Activated gamma-delta T cell (primary cell): ENCODE measurements at places on chromosomes 2 and 18.

- DNase-seq = no peak
Measured at GRCh38 chr2:41900101-41900577, 147.7 kb upstream of the PKDCC start.

GRCh38 chr2:109374548-109375130 lies 239.1 kb downstream of the SEPTIN10 start:
- DNase-seq = no peak

DNA sequence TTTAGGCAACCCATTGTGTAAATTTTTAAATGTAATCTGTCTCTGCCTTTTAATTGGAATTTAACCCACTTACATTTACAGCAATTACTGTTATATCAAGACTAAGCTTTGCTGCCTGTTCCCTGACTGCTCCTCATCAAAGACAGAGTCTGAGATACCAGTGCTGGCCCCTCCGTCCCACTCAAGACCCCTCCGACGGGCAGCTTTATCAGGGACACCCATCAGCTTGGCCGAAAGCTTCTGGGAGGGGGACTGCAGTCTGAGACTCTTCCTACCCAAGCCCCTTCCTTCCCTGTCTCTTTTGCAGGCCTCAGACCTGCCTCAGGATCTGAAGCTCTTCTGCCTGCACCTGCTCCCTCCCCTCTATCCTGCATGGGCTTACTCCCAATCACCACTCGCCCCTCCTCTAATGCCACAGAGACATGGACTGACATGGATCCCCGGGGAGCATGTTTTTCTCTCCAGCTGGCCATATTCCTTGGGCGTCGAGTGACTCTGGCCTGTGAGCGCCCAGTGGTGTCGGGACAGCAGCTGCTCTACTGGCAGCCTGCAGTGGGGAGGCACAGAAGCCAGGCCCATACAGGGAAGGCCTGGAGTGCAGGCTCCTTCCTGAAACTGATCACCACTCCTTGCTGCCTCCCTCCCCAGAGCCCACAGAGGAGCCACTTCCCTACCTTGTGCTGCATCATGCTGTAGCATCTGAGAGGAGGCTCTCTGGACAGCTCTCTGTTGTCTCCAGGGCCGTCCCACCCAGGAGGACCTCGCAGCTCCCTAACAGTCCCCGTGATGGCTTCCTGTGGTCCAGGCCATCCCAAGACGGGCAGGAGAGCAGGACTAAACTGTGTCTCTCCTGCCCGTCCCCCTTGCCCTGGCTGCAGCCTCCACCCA lies 3.7 kb upstream of the KIF1A start:
- no peak for DNase-seq

GRCh38 chr2:241775223-241776177 lies 1.1 kb upstream of the GAL3ST2 start:
- DNase-seq = no peak

GRCh38 chr2:230262246-230262645 lies 36.7 kb downstream of the SP140 start:
- DNase-seq = no peak

DNA sequence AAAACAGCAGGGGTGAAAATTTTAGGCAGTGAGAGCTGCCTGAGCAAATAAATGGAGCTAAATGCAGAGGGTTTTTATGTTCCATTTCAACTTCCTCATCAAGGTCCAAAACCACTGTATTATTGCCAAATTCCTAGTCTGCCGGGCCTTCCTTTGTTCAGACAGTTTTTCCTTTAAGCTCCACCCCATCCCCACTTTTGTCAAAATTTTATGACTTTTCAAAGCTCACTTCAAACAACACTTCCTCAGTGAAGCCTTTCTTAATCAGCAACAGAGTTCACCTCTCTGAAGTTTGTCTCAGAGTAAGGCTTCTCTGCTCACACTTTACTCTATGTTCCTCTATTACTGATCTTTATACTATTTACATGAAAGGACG lies 81.3 kb downstream of the CERKL start:
- DNase-seq = no peak

DNA sequence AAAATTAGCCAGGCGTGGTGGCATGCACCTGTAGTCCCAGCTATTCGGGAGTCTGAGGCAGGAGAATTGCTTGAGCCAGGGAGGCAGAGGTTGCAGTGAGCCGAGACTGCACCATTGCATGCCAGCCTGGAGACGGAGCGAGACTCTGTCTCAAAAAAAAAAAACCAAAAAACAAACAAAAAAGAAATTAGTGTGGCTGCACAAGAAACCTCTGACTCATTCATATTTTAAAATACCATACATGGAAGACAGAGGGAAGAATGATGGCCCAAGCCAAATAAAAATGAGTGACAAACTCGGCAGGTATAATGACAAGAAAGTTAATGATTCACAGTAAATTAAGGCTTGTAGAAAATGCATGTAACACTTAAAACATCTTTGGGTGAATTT lies 875.8 kb downstream of the EPHA4 start:
- no peak for DNase-seq

DNA sequence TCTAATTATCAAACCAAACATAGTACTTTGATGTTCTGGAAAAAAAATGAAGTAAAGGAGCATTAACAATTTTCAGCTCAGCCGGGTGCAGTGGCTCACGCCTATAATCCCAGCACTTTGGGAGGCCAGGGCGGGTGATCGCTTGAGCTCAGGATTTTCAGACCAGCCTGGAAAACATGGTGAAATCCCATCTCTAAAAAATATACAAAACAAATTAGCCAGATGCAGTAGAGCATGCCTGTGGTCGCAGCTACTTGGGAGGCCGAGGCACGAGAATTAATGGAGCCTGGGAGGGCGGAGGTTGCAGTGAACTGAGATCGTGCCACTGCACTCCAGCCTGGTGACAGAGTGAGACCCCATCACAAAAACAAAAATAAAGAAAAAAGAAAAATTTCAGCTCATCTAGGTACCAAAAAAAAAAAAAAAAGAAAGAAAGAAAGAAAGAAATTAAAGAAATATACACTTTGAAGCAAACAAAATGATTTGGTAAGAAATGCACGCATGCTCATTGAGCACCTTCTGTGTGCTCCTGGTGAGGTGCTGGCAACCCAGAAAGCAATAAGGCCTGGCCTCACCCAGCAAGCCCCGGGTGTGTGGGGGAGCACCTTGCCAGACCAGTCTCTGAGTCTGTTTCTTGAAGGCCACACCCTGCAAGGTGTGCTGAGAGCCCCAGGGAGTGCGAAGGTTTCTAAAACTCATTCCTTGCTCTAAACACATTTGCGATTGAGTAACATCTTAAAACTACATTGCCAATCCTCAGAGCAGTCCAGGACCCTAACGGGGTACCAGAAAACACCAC lies 133.5 kb downstream of the TFCP2L1 start:
- DNase-seq = no peak

DNA sequence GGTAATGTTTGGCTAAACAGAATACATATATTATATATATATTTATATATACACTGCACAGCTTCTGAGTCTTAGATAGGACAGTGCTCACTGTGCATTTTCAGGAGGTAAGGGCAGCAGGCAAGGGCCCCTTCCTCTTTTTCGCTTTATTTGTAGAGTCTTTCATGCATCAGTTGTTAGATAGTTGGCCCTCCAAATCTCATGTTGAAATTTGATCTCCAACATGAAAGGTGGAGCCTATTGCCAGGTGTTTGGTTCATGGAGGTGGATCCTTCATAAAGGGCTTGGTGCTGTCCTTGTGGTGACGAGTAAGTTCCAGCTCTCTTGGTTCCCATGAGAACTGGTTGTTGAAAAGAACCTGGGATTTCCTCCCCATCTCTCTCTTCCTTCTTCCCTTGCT lies 48.1 kb downstream of the TSN start:
- no peak for DNase-seq

DNA sequence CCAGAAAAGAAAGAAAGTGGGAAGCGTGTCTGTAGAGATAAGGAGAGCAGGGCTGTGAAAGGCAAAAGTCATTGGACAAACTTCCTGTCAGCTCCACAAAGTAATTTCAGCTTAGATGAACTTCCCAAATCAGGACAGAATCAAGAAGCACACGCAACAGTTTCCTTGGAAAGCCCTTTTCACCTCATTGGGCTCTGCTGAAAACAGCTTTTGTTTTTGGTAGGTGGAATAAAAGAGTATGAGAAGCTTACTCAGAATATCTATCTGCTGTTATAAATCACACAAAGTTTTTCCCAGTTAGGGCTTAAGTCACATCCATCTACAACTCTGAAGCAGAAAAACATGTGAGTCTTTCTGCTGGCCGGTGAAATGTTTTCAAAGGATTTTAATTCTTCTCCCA lies 42.4 kb upstream of the EFEMP1 start:
- DNase-seq = no peak
